Epithelial cell of proximal tubule (primary cell): ENCODE measurements at places on chromosomes 11 and 22. TPM values are rescaled to one million over a fixed set of nuclear protein-coding genes. Genes with fewer than 3 reads are reported as not detected.

The BDNF gene
- total RNA-seq, result 5.8 and 9.5 TPM in 2 replicates

- DNase-seq, result no peak
Observed at GRCh38 chr11:117333917-117334316, 6.3 kb downstream of the CEP164 start.

DNA sequence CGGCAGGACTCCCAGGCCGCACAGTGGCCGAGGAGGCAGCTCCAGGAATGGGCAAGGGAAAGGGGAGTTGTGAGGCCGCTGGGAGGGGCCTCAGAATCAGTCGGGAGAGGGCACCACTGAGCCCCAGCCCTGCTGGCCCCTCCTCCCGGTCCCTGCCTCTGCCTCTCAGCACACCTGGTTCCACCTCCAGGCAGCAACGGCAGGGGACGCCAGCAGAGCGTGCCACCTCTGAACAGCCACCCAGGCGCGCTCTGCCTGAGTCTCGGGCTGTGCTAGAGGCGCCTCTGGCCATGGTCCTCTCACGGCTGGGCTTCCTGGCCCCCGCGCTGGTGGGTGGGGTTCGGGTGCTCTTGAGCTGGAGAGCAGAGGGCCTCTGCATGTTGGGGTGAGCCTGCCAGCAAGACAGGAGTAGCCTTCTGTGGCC, 33.0 kb downstream of the MOB2 start:
- no peak for DNase-seq

The FCHSD2 gene
- 6.0 and 8.8 TPM in 2 replicates for total RNA-seq

DNA sequence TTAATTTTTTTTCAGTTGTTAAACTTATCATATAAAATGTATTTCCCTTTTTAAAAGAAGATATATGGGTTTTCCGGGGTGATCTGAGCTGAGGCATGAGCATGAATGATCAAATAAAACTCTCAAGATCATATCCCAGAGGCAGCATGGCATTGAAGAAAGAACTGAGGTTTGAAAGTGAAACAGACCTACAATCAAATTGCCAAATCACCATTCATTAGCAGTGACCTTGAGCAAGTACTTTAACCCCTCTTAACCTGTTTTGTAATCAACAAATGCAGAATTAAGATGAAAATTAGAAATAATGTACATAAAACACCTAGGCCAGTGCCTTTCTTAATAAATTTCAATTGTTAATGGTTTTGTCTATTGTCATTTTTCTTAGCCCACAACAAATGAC, 116.0 kb downstream of the RBFOX2 start:
- DNase-seq, result no peak
